ENCODE measurements at places on chromosomes 2 and 18. TPM values are rescaled to one million over a fixed set of nuclear protein-coding genes. Genes with fewer than 3 reads are reported as not detected.
A peak's percentile ranks its signal among the peaks of the same experiment; 100 is the strongest.

DNA sequence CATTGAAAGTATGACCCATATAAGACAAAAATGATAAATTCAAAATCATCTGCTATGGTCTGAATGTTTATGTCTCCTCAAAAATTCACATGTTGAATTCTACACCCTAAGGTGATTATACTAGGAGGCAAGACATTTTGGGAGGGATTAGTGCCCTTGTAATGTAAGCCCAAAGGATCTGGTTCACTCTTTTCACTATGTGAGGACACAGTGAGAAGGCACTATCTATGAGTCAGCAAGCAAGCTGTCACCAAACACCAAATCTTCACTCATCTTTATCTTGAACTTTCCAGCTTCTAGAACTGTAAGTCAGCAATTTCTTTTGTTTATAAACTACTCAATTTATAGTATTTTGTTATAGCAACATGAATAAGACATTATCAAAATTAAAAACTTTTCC, 284.7 kb upstream of the ZC3H15 start:
- no peaks in the 10 kb centered on the region for H3K36me3 ChIP-seq
- no peaks in the 10 kb centered on the region for H3K27me3 ChIP-seq
- no peaks in the 10 kb centered on the region for H3K4me1 ChIP-seq
- DNase-seq = no peak

Gene POTEE
- total RNA-seq = 0.40 TPM

GRCh38 chr2:124283096-124283495, 258.0 kb downstream of the CNTNAP5 start:
- peak; percentile 23 for DNase-seq
- no peak overlapping the region for H3K27ac ChIP-seq
- no peaks in the 10 kb centered on the region for H3K4me1 ChIP-seq
- H3K27me3 ChIP-seq = no peaks in the 10 kb centered on the region

DNA sequence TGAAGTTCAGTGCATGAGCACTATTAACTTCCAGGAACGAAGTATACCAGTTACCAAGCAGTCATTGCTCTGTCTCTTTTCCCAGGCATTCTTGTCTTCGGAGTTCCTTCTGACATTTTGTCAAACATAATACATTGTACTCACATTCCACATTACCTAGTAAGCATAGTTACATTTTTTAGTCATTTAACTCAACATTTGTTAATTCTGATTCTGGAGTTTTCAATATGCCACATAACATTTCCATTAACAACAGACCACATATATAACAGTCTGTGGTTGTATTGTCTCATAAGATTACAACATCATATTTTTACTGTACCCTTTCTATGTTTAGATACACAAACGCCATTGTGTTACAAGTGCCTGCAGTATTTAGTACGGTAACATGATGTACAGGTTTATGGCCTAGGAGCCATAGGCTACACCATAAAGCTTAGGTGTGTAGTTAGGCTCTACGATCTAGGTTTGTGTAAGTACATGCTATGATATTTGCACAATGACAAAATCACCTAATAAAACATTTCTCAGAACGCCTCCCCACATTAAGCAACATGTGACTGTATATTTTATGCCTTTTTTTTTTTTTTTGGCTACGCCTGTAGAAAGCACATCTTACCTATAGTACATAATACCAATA, 187.1 kb downstream of the DYM start:
- H3K27ac ChIP-seq = no peak overlapping the region
- H3K4me1 ChIP-seq = no peaks in the 10 kb centered on the region
- DNase-seq = no peak
- no peak overlapping the region for H3K4me3 ChIP-seq
- H3K36me3 ChIP-seq = no peaks in the 10 kb centered on the region
- no peaks in the 10 kb centered on the region for H3K27me3 ChIP-seq

- peaks cover 41% of the 10 kb centered on the region for H3K4me1 ChIP-seq
- no peak overlapping the region for H3K4me3 ChIP-seq
- no peaks in the 10 kb centered on the region for H3K27me3 ChIP-seq
These were observed 31.5 kb downstream of the SRSF7 start for GRCh38 chr2:38719706-38720105.

Gene ZNF804A
- 0.49 TPM for total RNA-seq

- H3K4me3 ChIP-seq = no peak overlapping the region
- H3K27ac ChIP-seq = no peak overlapping the region
- H3K4me1 ChIP-seq = peaks cover 7% of the 10 kb centered on the region
These were observed 52.9 kb downstream of the TMEM163 start for GRCh38 chr2:134665727-134666506.

DNA sequence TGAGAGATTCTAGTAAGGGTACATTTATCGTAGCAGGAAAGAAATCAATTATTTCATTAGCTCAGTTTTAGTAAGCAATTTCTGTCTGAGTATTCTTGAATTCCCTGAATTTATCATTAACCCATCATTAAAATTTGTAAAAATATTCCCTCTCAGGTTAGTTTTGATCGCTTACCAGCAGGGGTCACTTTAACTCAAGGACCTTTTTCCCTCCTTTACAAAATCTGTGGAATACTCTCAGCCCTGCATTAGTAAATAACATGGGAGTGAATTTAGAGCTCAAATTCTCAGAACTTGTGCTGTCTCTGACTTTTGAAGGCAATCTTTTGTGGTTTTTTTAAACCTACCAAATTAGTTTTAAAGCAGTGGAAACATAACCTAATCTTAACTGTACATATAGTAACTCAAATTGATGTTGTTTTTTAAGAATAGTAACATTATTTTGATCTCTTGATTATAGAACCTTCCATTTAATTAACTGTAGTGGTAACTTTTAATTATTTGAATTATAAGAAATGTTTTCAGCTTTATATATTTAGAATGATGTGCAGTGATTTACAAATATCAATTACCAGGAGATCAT, 97.2 kb downstream of the AGPS start:
- DNase-seq = no peak
- H3K4me3 ChIP-seq = no peak overlapping the region
- no peaks in the 10 kb centered on the region for H3K27me3 ChIP-seq
- no peaks in the 10 kb centered on the region for H3K36me3 ChIP-seq
- no peaks in the 10 kb centered on the region for H3K4me1 ChIP-seq
- no peak overlapping the region for H3K27ac ChIP-seq

GRCh38 chr2:84204995-84205394, 254.1 kb downstream of the SUCLG1 start:
- H3K4me3 ChIP-seq = no peak overlapping the region
- no peaks in the 10 kb centered on the region for H3K4me1 ChIP-seq
- no peak overlapping the region for H3K27ac ChIP-seq
- no peaks in the 10 kb centered on the region for H3K36me3 ChIP-seq

Gene SLC30A3
- total RNA-seq = 0.92 TPM

Gene PLA2R1
- total RNA-seq = 161 TPM

Gene AMER3
- not detected for total RNA-seq

Gene TMEM200C
- not detected for total RNA-seq

Gene MARCHF7
- total RNA-seq = 203 TPM

- no peaks in the 10 kb centered on the region for H3K27me3 ChIP-seq
- no peak overlapping the region for H3K4me3 ChIP-seq
- no peaks in the 10 kb centered on the region for H3K36me3 ChIP-seq
- DNase-seq = no peak
These were observed 6.0 kb downstream of the CTIF start for GRCh38 chr18:48544661-48545415.

DNA sequence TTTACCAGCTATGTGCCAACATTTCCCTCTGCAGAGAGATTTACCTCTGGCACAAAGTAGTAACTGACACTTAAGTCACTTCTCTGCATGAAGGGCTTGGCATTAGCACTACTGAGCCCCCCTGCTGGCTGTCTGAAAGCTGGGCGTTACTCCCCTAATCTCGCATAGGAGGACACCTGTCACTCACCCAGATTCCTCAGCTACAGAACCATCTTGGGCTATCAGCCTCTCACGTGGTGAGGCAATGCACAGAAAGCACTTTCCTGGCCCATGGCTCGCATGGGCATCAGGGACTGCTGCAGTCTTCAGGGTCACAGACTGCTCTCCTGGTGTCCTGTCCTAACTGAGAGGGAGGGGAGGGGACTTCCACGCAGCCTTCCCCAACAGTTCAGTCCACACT, 12.0 kb downstream of the SERPINE2 start:
- no peak overlapping the region for H3K4me3 ChIP-seq
- no peak for DNase-seq
- no peaks in the 10 kb centered on the region for H3K27me3 ChIP-seq
- H3K27ac ChIP-seq = no peak overlapping the region
- no peaks in the 10 kb centered on the region for H3K4me1 ChIP-seq

GRCh38 chr2:36569267-36569856, 28.6 kb downstream of the FEZ2 start:
- DNase-seq = no peak
- H3K4me1 ChIP-seq = no peaks in the 10 kb centered on the region
- H3K27me3 ChIP-seq = no peaks in the 10 kb centered on the region
- no peaks in the 10 kb centered on the region for H3K36me3 ChIP-seq

GRCh38 chr2:199309411-199309810, 148.3 kb downstream of the SATB2 start:
- no peaks in the 10 kb centered on the region for H3K36me3 ChIP-seq
- H3K27ac ChIP-seq = no peak overlapping the region
- no peaks in the 10 kb centered on the region for H3K4me1 ChIP-seq
- DNase-seq = no peak
- no peaks in the 10 kb centered on the region for H3K27me3 ChIP-seq

Gene ANO7
- total RNA-seq = 0.94 TPM

- DNase-seq = no peak
- H3K27me3 ChIP-seq = no peaks in the 10 kb centered on the region
- H3K4me1 ChIP-seq = no peaks in the 10 kb centered on the region
- no peak overlapping the region for H3K4me3 ChIP-seq
- H3K27ac ChIP-seq = no peak overlapping the region
- no peaks in the 10 kb centered on the region for H3K36me3 ChIP-seq
These were observed 105.4 kb upstream of the PIK3C3 start for GRCh38 chr18:41849632-41850031.

GRCh38 chr2:157420771-157421323, 23.0 kb downstream of the CYTIP start:
- no peak overlapping the region for H3K27ac ChIP-seq
- no peaks in the 10 kb centered on the region for H3K4me1 ChIP-seq
- H3K4me3 ChIP-seq = no peak overlapping the region
- no peaks in the 10 kb centered on the region for H3K27me3 ChIP-seq
- no peaks in the 10 kb centered on the region for H3K36me3 ChIP-seq

DNA sequence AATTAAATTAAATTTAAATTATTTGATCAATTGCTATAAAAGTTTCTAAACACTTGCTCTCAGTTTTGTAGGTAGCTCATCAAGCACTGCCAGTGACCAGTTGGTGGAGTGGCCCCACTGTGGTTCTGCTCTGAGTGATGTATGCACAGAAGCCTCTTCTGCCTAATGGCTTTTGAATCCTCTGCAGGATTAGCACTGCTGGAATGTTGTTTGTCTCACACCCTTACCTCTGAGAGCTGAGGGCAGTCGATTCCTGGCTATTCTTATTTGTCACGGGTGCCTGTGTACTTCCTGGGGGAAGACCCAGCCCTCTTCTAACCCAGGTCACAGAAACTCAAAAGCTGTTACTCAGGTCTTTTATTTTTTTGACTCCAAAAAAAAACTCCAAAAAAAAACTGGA, 9.5 kb downstream of the CAPN14 start:
- H3K27ac ChIP-seq = no peak overlapping the region
- no peak for DNase-seq
- H3K36me3 ChIP-seq = no peaks in the 10 kb centered on the region
- no peak overlapping the region for H3K4me3 ChIP-seq
- H3K4me1 ChIP-seq = no peaks in the 10 kb centered on the region

Gene TUBA3D
- total RNA-seq = not detected

DNA sequence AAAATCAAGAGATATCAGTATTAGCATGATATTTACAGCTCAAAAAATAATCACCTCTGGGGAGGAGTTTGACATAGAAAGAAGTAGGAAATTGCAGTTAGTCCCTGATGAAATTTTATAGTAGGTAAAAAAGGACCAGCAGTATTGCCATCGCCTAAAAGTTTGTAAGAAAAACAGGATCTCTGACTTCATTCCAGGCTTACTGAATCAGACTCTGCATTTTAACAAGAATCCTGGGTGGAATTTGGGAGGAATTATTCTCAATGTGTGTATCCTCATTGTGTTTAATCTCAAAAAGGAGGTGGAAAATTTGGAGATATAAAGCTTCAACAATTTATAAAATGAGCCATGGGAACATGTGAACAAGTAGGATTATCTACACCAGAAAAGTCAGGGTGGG, 31.2 kb upstream of the STAT1 start:
- no peak overlapping the region for H3K4me3 ChIP-seq
- peaks cover 9% of the 10 kb centered on the region for H3K4me1 ChIP-seq
- no peak for DNase-seq
- H3K36me3 ChIP-seq = no peaks in the 10 kb centered on the region
- H3K27ac ChIP-seq = no peak overlapping the region
- H3K27me3 ChIP-seq = no peaks in the 10 kb centered on the region

- H3K4me1 ChIP-seq = no peaks in the 10 kb centered on the region
- DNase-seq = no peak
- no peaks in the 10 kb centered on the region for H3K36me3 ChIP-seq
- no peaks in the 10 kb centered on the region for H3K27me3 ChIP-seq
- H3K27ac ChIP-seq = no peak overlapping the region
These were observed 32.7 kb downstream of the NLRC4 start for GRCh38 chr2:32231959-32232358.

Gene TNS1
- 316 TPM for total RNA-seq

Gene SLC23A3
- 3.9 TPM for total RNA-seq

DNA sequence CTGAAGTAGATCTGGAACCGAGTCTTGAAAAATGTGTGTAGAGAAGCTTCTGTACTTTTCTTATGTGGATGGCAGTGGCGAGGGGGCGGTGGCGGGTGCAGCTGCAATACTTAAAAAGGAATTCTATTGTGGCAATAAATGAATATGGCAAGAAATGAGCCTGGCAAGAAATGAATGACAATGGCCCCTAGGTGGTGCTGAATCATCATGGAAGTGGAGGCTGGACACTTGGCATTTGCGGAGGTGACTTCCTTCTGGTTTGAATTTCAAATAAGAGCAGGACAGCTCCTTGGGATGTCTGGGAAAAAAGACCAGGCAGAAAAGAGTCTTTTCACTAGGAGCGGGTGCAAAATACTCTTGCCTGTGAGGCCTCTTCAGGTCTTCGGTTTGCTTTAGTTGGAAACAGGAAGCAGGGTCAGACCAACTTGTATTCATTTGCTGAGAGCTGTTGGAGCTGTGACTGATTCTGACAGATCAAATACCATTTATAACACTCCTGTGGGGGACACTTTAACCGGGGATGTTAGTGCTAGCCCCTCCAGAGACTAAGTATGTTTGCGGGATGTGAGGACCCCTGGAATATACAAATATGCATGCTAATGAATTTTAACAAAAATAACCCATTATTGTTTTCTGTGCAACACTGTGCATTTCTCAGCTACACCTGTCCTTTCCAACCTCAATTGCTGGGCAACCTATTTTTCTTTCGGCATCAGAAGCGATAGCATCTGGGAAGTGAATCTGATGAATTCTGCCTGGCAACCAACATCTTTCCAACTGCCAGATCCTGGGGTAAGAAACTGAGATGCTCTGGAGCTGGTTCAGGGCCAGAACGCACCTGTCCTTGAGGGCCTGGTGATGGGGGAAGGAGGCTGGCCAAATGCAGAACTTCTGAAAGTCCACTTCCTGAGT, 35.4 kb downstream of the FASTKD2 start:
- no peak overlapping the region for H3K4me3 ChIP-seq
- no peak overlapping the region for H3K27ac ChIP-seq
- H3K36me3 ChIP-seq = peaks cover under 1% of the 10 kb centered on the region
- no peaks in the 10 kb centered on the region for H3K4me1 ChIP-seq
- DNase-seq = peak; percentile 73

- peak within 1 kb of the TSS; percentile 67 for H3K4me3 ChIP-seq
- H3K27me3 ChIP-seq = no peaks in the 10 kb centered on the region
- peak within 1 kb of the TSS; percentile 99 for H3K27ac ChIP-seq
- H3K4me1 ChIP-seq = peaks cover 24% of the 10 kb centered on the region
- no peaks in the 10 kb centered on the region for H3K36me3 ChIP-seq
These were observed at the start of gene BAZ2B for GRCh38 chr2:159616286-159616701. TSS of gene BAZ2B (minus strand) at chr2:159616548. CDS start at chr2:159478719, 137,829 bp downstream.

- no peaks in the 10 kb centered on the region for H3K36me3 ChIP-seq
- H3K4me1 ChIP-seq = no peaks in the 10 kb centered on the region
- H3K27me3 ChIP-seq = no peaks in the 10 kb centered on the region
- no peak overlapping the region for H3K27ac ChIP-seq
These were observed 81.3 kb upstream of the HPCAL1 start for GRCh38 chr2:10221443-10221842.

Gene RIT2
- not detected for total RNA-seq
